GM10248 (cell line): ENCODE measurements at places on chromosomes 7 and 10.

- DNase-seq = no peak
Observed at GRCh38 chr7:129387537-129387936, 46.7 kb upstream of the STRIP2 start.

- DNase-seq = no peak
Observed at GRCh38 chr7:143318661-143319060, 2.8 kb downstream of the CLCN1 start.

- no peak for DNase-seq
Observed at GRCh38 chr7:154767142-154767541, 235.8 kb downstream of the PAXIP1 start.

DNA sequence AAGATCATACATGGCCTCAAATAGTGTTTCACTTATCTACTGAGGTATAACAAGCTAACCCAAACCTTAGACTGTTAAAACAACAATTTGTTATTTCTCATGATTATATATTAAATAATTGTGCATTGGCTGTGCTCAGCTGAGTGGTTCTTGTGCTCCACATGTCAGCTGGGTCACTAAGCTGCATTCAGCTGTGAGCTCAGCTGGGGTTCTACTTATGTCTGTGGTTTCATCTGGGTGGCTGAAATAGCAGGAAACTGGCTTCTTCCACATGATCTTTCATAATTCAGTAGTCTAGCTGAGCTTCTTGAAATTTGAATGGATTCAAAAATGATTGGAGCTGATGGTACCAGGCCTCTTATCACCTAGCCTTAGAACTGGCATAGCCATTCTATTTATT is 181.8 kb upstream of the CSTF2T start:
- DNase-seq = no peak

GRCh38 chr7:111393011-111393754 is 169.1 kb downstream of the IMMP2L start:
- DNase-seq = no peak

GRCh38 chr7:40506158-40506557 is 371.4 kb downstream of the SUGCT start:
- no peak for DNase-seq

DNA sequence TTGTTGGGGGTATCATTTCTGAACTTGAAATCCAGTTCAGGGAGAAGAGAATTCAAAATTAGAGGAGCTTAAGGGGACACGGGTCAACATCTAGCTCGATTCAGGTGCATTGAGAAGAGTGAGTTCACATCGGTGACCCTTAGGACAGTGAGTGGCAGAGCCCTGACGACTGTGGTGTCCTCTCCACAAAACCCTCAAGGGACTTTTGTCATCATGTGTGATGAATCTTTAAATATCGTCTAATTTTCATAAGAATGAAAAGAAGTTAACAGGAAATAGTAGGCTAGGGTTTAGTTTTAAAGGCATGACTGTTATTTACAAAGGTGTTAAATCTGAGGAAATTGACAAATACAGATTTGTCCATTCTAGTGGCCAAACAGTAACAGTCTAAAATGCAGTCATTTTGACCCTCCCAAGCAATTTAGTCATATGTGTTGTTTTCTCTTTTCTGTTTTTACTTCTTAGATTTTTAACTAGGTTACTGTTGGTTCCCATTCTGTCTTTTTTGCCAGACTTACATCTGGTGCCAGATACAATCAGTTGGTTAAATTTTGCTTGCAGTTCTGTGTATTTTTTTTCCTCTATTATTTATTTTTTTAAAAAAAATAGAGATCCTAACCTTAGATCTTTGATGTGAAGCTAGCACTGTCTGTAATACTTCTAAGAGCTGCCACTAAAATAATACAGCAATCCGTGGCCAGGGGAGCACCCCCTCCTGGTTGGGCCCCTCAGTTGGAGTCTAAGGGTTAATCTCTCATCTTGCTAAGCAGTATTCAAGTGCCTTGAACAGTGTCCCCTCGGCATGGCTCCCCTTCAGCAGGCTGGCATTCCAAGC is 34.9 kb upstream of the SH2B2 start:
- DNase-seq = no peak

DNA sequence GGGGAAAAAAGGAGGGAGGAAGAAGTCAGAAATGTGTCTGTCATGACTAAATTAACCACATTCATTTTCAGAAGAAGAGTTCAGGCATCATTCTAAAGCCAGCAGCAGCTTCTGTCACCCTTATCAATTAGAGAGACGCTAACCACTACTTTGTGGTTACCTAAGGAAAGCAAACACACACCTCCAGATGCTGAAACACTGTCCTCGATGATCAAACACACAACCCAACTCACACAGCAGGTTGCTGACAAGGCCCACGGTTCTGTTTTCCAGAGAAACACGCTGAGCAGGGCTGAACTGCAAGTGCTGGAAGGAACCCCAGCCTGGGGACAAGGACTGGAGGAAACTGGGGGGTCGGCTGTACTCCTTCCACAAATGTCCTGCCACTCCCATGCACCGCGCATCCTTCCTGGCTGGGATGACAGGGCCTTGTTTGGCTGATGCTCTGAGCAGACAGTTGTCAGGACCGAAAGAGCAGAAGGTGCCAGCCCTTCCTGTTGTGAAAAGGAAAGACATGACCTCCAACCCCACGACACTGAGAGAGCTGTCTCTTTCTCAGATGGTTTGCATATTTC is 36.6 kb downstream of the PRKCQ start:
- DNase-seq = no peak

DNA sequence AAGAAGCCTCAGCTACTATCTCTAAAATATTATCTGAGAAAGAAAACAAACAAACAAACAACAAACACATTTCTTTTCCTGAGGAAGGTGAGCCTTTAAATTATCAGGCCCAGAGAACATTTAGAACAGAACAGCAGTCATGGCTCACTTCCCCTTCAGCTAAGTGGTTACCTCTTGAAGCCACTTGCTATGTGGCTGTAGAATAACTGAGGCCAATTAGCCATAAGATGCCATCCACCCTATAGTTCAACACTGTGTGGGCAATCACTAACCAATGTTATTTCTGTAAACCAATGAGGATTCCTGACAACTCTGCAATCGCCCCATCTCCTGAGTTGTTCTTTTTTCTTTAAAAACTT is 3.7 kb upstream of the UPP1 start:
- DNase-seq = no peak

DNA sequence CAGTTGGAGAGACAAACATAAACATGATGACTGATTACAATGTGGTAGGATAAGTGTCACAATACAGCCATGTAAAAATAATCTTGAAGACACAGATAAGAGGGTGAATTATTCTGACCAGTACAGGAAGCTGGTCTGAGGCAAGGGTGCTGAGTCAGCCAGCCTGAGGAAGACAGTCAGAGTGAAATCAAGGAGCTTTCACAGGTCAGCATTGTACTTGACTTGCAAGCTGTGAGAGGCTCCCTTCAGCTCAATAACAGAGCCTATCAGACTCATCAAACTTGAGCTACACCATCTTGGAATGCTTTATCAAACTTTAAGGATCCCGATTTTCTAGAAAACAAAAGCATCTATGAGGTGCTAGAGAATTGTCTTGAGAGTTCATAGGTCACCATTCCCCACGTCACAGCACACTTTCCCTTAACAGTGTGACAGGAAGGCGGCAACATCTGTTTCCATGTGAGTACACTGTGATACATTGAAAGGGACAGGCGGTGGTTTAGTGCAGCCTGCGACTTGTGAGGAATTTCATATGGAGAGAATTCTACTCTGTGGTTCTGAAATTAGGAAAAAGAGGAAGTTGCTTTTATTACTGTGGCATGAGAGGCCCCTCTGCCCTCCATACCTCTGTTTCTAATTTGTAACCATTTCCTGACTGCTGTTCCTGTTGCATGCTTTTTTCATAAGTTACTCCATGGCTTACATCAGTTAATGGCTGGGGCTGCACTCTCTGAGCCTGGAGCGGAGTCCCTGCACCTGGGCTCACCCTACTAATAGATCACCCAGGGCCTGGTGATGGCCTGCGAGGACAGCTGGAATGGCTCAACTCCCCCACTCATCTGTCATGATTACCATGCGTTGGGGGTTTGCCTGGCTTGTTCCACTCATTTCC is 417.1 kb downstream of the SUGCT start:
- no peak for DNase-seq

- DNase-seq = no peak
Observed at GRCh38 chr10:74822521-74823089, 3.8 kb upstream of the KAT6B start.

GRCh38 chr10:79936625-79937615 is 12.0 kb downstream of the SFTPD start:
- no peak for DNase-seq

GRCh38 chr10:22553452-22553995 is 160.9 kb downstream of the PIP4K2A start:
- no peak for DNase-seq

- no peak for DNase-seq
Observed at GRCh38 chr10:58372607-58373441, 12.4 kb upstream of the TFAM start.

DNA sequence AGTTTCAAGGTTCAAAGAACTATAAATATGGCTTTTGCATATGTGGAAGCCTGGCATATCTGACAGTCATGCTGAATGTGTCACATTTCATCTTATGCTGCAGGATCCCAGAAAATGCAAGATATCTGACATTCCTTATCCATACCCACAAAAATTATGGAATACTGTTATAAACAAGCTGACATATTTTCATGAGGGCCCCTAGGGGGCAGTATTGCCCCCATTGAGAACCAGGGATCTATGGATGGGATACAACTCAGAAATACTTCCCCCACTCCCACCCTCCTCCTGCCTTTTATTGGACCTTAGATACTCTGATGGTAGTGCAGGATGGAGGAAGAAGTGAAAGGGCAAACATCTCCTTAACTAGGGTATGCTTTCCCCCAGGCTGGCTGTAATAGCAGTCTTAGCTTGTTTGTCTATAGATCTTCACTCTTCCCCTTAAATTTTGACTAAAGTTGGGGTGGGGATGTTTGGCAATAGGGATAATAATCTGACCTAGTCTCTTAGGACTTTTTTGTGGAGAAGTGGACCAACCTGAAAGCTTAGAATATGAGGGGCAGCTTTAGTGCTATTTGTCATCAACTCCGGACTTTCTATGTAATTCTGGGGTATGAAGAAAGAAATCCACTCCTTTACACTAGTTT is 3.5 kb upstream of the GNGT1 start:
- DNase-seq = peak; percentile 18

DNA sequence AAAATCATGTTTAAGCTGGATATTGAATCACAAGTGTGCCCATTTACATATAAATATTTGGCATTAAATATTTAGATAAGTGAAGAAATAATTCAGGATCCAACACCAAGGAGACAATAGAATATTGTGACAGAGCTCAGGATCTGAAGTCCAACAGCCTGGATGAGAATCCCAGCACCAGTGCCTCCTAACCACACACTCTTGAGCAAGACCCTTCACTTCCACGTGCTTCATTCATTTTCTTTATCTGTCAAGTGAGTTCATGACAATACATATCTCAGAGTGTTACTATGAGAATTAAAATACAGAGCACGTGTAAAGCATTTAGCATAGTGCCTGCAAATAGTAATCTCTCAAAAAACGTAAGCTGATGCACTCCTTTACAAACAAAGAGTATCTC is 78.4 kb upstream of the IKZF1 start:
- no peak for DNase-seq

DNA sequence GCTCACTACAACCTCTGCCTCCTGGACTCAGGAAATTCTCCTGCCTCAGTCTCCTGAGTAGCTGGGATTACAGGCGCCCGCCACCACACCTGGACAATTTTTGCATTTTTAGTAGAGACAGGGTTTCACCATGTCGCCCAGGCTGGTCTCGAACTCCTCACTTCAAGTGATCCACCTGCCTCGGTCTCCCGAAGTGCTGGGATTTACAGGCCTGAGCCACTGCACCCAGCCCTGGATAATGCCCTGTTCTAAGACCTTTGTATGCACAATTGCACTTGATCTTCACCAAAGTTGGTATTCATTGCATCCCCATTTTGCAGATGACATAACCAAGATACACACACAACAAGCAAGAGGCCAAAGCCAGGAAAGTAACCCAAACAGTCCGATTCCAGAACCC is 97.7 kb upstream of the CARD11 start:
- DNase-seq = no peak

GRCh38 chr10:83991986-83992753 is 147.1 kb upstream of the GHITM start:
- peak; percentile 34 for DNase-seq

GRCh38 chr7:91310830-91311460 is 46.7 kb downstream of the FZD1 start:
- DNase-seq = no peak

- no peak for DNase-seq
Observed at GRCh38 chr7:24499871-24500270, 73.4 kb upstream of the PALS2 start.

GRCh38 chr10:13298748-13299436 is 972 bp downstream of the PHYH start:
- no peak for DNase-seq

DNA sequence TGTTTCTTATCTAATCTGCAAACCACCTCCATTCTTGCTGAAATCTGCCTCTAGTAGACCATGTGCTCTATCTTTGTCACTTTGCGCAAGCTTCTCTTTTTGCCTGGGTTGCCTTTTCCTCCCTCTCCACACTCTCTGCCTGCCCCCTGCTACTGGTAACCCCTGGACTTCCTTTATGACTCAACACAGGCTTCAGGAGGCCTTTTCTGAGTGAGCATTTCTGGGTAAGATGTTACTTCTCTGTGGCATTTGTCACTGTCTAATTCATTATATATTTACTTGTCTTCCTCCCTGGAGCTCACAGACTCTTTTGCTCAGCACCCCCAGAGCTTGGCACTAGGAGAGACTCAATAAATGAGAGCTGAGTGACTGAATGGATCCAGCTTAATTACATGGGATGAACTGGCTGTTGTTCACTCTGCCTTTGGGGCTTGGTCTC is 8.4 kb downstream of the GOLGA7B start:
- no peak for DNase-seq

GRCh38 chr7:21782996-21783395 is 162.7 kb downstream of the CDCA7L start:
- DNase-seq = no peak

- DNase-seq = no peak
Observed at GRCh38 chr10:107430446-107430845, 265.9 kb upstream of the SORCS1 start.
